ENCODE measurements at places on chromosomes 7 and 10.

- no peak for DNase-seq
These were observed 43.1 kb downstream of the MAGI2 start for GRCh38 chr7:79410345-79410744.

- no peak for DNase-seq
These were observed 1.7 kb downstream of the COL28A1 start for GRCh38 chr7:7533831-7534430.

DNA sequence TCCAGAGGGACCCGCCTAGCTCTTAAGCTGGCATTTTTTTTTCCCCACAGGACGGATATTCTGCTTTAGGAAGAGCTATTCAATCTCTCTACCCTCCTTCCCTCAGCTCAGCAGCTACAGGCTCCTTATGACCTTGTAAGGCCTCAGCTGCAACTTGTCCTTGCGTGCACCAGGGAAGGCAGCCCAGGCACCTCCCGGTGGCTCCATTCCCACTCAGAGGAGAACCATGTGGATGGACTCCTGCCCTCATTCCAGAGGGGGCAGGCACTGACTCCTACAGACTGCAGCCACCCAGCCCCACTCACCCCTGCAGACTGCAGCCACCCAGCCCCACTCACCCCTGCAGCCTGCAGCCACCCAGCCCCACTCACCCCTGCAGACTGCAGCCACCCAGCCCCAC, 73.7 kb downstream of the ITIH5 start:
- no peak for DNase-seq

- no peak for DNase-seq
These were observed 217.4 kb downstream of the GRM8 start for GRCh38 chr7:127035203-127035849.

GRCh38 chr7:124909808-124910207, 19.8 kb downstream of the POT1 start:
- DNase-seq: no peak

Measured in MV-4-11 (cell line).